Dorsolateral prefrontal cortex (tissue), 122 donors: ENCODE measurements at places on chromosomes 2 and 18.
A peak's percentile ranks its signal among the peaks of the same experiment; 100 is the strongest.

DNA sequence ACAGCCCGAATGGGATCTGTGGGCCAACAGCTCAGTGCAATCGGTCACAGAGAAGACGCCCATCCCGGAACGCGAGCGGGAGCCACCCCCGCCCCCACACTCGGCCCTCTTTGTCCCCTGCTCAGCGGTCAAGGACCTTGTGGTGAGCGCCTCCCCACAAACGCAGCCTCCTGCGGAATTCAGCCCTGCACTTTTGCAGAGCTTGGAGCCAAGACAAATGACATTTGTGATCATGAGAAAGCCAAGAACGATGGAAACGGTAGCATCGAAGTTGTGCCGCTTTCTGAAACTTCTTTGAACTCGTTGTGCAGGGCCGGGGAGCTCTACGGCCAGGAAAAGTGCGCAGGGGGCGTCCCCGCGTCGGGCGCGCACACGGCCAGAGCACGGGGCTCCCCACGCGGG is 6.7 kb upstream of the SALL3 start:
- DNase-seq = no peak

DNA sequence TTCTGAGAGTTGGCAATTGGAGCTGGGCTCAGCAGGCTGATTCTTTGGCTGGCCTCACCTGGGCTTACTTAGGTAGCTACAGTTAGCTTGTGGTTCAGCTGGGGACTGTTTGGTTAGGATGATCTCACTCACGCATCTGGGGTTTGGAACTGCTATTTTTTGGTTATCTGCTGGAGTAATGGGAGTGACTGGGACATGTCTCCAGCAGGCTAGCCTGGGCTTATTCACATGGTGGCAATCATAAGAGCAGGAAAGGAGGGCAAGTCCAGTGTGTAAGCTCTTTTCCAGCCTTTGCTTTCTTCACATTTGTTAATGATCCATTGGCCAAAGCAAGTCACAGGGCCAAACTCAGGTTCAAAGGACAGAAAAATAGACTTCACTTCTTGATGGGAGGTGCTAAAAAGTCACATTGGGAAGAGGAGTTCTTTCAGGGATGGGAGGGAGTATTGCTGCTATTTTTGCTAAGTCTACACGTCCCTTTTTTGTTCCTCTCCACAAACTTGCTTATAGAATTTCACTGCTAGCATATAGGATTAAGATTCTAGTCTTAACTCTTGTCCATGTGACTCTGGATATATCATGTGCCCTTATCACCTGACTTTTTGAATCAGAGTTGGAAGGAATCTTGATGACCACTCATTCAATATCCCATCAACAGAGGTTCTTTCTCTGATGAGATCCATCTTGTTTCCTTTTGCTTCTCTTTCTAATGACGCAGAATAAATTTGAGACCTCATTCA is 174.0 kb downstream of the ZFP36L2 start:
- no peak for DNase-seq

DNA sequence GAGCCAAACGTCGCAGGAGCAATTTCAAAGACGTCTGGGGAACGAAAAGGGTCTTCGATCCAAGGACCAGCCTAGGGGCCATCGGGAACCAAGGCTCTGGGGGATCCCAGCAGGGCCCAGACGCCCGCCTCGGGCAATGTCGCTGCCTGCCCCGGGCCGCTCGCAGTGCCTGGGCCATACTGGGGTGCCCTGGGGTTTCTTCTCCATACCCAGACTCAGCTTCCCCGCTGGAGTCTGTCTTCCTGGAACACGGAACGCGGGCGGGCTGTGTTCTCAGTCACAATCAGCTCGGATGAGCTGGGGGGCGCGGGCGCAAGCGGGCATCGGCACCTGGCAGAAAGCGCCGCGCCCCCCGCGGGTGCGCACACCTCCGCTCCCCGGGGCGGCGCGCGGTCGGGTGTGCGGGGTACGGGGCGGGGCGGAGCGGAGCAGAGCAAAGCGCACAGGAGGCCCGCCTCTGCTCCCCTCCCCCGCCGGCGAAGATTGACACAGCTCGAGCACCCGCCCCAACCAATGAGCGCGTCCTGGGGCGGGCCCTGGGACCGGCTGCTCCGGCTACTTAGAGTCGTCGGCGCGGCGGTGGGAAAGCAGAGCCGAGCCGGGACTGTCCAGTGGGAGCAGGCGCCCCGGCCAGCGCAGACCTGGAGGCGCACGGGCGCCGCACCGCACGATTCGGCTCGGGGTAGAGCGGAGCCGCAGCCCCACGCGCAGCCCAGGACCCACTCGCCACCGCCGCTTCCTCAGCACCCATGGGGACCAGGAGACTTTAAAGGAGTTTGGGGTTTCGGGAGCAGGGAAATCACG is at the start of gene LRATD1:
TSS of gene LRATD1 (plus strand) at position 585 of the 804 bp plus-strand sequence. CDS start 1,263 bp downstream, outside the sequence.
- DNase-seq = peak; percentile 91

GRCh38 chr2:196959281-196959680 is 32.8 kb upstream of the PGAP1 start:
- DNase-seq = no peak

- no peak for DNase-seq
These were observed 47.4 kb upstream of the SIX3 start for GRCh38 chr2:44894058-44894457.

DNA sequence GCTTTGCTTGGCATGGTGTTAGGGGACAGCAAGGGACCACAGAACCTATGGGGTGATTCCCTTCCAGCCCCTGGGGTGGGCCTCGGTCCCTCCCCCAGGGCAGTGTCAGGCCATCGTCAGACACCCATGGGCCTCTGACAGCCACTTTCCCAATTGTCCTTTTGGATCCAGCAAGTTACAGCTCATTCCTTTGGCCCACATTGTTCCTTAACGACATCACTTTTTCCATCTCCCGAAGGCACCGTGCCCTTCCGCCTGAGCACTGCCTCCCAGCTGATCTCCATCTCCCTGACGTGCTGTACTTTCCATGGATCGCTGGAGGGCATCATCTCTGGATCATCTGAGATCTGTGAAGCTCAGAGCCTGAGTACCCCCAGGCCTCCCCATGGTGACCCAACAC is 10.4 kb upstream of the KCNK3 start:
- DNase-seq = no peak

- no peak for DNase-seq
These were observed 5.0 kb downstream of the VAMP5 start for GRCh38 chr2:85589181-85589580.

DNA sequence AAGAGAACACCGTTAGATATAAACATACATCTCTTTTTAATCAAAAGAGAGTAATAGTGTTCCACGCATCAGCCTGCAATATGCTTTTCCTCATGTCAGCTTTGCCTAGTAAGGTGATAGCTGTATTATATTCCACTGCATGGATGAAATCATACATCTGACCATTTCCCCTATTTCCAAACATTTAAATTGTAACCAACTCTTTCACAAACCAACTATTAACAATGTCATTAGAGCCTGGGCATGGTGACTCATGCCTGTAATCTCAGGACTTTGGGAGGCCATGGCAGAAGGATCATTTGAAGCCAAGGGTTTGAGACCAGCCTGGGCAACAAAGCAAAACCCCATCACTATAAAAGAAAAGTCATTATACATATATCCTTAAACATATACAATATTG is 284.8 kb downstream of the BCL11A start:
- DNase-seq = no peak

DNA sequence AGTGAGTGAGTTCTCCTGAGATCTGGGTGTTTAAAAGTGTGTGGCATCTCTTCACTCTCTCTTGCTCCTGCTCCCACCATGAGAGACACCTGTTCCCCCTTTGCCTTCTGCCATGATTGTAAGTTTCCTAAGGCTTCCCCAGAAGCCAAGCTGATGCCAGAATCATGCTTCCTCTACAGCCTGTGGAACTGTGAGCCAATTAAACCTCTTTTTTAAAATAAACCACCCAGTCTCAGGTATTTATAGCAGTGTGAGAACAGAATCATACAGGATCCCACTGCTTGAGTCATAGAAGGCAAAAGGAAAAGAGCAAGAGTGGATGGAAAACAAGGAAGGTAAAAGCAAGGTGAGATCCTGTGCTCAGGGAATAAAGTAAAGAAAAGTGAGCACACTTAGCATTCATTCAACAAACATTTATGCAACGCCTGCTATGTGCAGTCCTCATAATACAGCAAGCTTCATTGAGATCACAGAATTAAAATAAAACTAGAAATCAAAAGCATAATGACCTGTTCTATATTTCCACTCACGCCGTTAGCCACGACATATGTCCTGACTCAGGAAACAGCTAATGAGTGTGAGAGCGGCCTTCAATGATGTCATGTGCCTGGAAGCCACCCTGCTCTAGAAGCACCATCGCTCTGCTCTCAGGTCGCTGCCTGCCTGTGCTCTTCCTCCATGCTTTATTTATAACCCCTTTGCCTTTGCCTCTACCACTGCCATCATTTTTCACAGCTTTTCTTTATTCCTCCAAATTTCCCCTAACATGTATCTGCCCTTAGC is 11.3 kb upstream of the COPS8 start:
- no peak for DNase-seq

- no peak for DNase-seq
These were observed 233.0 kb downstream of the ACTR3 start for GRCh38 chr2:114122930-114123329.

- DNase-seq = no peak
These were observed 54.8 kb upstream of the LPIN2 start for GRCh38 chr18:3067722-3068121.

GRCh38 chr2:20299113-20299512 is 51.5 kb downstream of the PUM2 start:
- no peak for DNase-seq

DNA sequence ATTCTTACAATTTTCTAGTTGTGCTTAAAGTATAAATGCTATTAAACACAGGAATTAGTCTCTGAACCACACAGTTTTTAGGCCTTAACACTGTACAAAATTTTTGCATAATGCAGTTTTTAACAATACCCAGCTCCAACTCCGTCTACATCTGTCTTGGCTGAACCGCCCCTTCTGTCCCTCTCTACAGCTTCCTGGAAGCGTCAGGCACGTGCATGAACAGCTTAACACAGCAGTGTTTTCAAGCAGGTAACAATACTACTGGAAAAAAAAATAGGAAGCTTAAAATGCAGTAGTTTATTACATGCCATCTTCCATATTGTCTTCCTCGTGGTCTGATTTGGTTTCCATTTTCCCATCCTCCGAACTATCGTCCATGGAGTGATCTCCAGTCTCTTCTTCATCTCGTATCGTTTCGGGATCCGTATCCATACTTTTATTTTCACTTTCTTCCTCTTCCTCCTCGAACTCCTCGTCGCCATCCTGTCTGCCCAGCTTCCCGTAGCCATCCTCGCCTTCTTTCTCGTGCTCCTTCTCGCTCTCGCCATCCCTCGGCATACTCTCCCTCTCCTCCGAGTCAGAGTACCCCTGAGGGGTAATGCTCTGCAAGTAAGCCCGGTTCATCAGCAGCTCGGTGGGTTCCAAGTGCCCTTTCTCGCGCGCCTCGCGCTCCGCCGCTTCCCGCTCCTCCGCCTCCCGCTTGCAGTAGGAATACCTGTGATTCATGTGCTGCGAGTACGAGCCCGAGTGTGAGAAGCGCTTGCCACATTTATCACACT is 130.6 kb downstream of the ZEB2 start:
- DNase-seq = no peak

- DNase-seq = no peak
These were observed 58.0 kb downstream of the DDX1 start for GRCh38 chr2:15649561-15650255.

- no peak for DNase-seq
These were observed 7.0 kb downstream of the C2orf80 start for GRCh38 chr2:208182835-208183234.

- no peak for DNase-seq
These were observed 90.1 kb downstream of the EPAS1 start for GRCh38 chr2:46387292-46387691.

DNA sequence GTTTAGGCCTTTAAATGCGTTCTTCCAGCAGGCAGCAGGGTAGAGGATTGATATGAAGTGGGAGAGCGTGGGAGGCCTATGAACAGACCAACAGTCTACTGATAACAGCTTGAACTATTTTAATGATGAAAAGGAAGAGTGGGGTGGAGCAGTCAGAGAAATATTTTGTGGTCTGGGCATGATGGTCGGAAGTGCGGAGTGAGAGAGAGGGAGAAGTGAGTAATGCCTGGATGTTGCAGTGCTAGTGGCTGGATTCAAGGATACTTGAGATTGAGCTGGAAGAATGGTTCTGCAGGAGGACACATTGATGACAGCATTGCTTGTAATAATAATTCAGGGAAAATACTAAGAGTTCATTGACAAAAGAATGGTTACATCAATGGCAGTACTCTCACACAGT is 151.0 kb upstream of the DAPL1 start:
- no peak for DNase-seq

DNA sequence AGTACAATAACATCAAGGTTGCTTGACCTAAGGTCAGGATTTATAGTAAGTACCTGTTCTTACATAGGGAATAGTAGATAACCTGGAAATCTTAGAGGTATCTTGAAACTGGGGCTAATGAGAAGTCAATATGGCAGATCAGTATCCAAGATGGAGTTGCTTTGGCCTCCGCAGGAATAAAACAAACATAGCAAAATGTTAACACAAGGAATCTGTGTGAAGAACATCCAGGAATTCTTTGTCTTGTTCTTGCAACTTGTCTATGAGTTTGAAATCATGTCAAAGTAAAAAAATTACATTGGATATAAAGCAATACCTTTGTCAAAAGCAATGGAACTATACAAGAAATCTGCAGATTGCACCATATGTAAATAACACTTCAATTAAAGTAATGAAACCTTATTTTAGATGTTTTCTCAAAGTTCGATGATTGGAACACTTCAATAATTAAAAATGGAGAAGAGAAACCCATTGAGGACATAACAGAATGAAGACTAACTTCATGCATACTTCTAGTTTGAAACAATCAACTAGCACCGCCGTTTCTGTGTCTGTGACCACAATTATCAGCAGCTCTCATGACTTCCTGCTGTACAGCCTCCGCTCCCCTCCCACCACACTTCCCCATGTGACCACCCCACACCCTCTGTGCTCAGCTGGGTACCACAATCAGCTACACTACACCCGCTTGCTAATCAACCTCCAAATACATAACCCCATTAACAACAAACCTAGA is 27.6 kb downstream of the C2orf76 start:
- no peak for DNase-seq

DNA sequence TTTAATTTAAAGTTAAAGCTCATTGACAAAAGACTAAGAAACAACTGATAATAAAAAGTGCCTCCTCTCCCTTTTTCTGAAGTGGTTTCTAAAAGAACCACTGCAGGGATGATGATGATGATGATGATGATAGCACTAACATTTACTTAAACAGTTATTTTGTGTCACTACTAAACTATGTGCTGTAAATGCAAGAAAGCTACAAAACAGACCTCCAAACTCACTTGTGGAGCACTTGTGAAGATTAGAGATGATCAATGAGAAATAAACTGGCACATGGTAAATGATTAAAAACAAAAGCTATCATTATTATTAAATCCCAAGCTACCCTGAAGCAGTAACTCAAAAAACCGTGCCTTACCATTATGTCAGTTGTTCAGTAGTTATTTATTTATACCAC is 88.7 kb downstream of the SLC8A1 start:
- no peak for DNase-seq

DNA sequence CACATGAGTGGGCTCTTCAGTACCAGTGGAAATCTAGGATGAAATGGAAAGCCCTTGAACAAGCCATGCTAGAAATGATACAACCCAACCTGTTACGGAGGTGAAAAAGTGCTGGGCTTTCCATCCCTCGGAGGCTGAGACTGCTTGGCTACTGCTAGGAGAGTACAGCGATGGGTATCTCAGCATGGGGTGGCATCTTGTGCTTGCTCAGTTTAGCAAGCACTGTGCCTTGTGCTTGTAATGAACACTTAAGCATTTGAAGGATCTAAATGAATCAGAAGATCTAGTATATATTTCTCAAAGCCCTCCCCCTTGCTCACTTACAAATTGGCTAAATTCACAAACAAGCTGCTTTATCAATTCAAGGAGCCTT is 44.3 kb upstream of the EHBP1 start:
- DNase-seq = no peak

- no peak for DNase-seq
These were observed 250.6 kb downstream of the CYP26B1 start for GRCh38 chr2:71897137-71897480.
